Amygdala (tissue), 56 donors: ENCODE measurements at places on chromosomes 1 and 21.

DNA sequence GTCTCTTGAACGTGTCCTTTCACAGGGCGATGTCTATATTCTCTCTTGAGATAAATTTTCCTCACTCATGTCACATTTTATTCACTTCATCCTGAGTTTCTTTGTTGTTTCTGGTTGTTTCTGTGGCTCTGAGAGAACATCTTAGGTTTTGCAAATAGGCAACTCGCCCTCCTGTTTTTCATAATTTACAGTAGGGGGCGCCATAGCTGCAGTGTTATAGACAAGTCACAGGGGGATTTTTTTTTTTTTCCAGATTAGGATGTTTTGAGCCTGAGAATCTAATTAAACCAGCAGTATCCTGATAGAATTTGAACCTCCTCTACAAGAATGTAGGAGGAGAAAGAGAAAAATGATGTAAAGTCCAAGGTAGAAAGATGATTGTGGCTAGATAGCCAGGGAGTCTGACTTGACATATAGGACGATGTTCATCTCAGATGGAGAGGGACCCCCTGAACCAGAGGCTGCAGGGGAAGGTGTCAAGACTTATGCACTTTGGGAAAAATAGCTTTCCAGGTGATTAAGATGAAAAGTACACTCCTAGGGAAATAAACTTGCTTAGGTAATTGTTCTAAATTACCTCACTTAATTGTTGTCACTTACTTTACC, 76.3 kb downstream of the ZP4 start:
- no peak for DNase-seq

- no peak for DNase-seq
Measured at GRCh38 chr1:94550396-94550795, 8.8 kb upstream of the F3 start.

DNA sequence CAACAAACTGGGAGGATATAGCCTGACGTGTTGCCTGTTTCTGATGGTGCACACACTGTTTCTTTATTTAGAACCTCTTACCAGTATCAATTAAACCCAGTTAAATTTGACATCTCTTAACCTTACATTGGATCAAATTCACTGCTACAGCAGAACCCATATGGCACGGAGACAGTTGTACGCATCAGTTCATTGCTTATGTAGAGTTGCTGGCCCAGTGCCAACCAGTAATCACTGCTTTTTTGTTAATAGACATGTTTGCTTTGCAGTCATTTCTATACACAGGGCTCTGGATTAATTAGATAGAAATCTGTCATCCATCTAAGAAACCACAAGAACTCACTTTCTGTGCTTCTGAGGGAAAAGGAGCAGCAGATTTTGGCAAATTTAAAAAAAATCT, 154.0 kb downstream of the RWDD3 start:
- no peak for DNase-seq

GRCh38 chr1:228075801-228076271, 6.7 kb upstream of the ARF1 start:
- DNase-seq = no peak

GRCh38 chr1:38549191-38549590, 310.4 kb downstream of the RRAGC start:
- no peak for DNase-seq

DNA sequence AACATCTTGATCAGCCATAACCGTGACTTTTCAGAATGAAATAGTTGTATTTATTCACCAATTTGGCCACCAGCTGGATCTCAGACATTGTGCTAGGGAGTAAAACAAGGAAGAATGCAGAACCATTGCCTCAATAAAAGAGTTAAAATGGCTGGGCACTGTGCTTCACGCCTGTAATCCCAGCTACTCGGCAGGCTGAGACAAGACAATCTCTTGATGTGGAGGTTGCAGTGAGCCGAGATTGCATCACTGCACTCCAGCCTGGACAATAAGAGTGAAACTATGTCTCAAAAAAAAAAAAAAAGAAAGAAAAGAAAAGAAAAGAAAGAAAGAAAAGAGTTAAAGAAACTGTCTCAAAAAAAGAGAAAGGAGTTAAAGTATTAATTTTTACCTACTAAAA, 199.5 kb downstream of the TPR start:
- DNase-seq = no peak

GRCh38 chr21:35783721-35784120, 276.6 kb downstream of the SETD4 start:
- DNase-seq = no peak

- DNase-seq = no peak
Measured at GRCh38 chr1:102163799-102164198, 167.1 kb upstream of the OLFM3 start.

GRCh38 chr1:37862330-37862729, 2.9 kb upstream of the MTF1 start:
- no peak for DNase-seq

- peak; percentile 68 for DNase-seq
Measured at GRCh38 chr1:167066333-167067122, 23.6 kb downstream of the GPA33 start.

DNA sequence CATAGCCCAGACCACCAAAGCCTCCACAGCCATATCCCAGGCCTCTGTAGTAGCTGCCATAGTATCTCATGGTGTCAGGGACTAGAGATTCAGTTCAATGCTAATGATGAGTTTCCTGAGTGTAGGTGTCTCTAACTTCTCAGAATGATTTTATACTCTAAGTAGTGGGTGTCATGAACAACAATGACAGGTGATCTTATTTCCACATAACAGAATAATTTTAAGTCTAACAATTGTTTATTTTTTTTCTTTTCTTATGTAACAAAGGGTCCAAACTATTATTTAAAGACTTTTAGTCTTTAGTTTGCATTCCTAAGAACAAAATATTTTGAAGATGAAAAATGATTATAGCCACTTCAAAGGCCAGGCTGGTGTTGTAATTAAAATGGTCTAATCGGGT, at the start of gene KRTAP19-6:
KRTAP19-6 (minus strand) TSS at position 101 of the 400 bp plus-strand sequence; CDS start at position 70, 31 bp downstream.
- DNase-seq = no peak

GRCh38 chr1:47578026-47578720, 140.3 kb downstream of the FOXD2 start:
- no peak for DNase-seq

DNA sequence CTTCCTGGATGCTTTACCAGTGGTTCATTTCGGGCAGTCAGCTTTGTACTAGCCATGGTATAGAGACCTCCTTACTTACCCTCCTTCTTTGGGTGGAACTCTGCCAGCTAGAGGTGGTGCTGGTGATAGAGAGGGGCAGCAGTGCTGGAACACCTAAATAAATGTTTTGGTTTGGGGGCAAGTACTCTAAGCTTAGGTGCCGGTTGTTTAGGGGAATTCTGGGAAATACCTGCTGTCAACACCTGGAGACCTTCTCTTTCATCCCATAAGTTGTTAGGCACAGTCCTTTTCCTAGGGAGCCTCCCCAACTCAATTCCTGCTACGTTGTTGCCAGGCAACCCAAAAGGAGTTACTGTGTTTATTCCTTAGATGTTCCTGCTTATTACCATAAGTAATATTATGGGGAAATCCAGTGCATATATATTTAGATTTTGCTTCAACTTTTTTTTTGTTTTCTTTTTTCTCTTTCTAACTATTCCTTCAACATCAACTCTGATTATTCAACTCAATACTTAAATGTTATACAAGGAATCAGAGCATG, 16.9 kb downstream of the SCP2 start:
- DNase-seq = no peak

DNA sequence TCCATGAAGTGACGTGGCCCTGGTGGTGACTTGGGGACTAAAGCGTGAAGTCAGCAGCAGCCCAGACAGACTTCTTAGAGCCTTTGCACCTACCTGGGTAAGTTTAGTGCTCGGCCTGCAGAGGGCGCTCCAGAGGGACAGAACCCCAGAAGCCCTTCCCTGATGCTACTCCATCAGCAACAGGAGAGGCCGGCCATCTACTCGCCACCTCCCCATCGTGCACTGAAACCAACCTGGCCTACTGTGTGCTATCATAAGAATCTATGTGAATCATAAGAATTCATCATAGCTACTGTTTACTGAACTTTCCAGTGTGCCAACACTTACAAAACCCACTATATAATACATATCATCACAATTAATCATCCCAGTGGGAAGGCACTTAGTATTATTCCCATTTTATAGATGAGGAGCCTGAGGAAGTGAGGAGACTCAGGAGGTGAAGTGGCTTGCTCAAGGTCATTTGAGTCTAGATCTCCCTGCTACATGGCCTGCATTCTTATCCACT, 7.9 kb upstream of the EDN2 start:
- DNase-seq = no peak

DNA sequence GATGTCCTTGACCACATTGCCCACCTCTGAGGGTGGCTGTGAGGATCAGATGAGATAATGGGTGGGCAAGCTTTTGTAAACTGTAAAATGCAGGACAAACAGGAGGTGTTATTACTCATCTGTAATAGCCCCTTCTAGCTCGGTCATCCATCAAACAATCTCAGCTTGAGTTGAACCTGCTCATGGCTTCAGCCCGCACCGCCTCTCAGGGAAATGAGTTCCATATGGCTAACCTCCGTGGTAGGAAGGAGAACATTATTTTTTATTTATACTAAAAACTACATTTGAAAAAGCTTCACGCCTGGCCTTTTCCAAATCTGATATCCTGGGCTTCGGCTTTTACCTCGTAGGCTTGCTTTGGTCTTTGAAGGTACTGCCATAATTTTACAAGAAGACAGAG, 116.2 kb upstream of the USP24 start:
- no peak for DNase-seq

DNA sequence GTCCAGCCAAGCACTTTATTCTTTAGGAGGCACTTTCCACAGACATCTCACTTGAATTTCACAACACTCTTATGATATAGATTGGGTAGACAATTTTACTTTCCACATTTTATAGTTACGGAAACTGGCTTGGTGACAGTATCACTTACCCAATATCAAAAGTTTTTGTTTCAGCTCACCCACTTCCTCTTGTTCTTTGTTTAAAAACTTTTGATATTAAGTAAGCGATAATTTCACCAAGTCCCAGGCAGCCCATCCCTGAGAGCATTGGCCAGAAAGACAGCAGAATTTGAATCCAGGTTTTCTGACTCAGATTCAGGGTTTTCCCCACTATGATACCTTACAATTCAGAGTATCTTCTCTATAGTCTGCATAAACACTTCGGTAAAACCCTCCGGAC, 60.0 kb downstream of the LRIG2 start:
- DNase-seq = no peak

- DNase-seq = no peak
Measured at GRCh38 chr1:26353976-26354820, at the start of gene CRYBG2. Gene CRYBG2, minus strand, starts transcription at chr1:26354130. Its CDS starts 7,473 bp downstream, at chr1:26346657.

DNA sequence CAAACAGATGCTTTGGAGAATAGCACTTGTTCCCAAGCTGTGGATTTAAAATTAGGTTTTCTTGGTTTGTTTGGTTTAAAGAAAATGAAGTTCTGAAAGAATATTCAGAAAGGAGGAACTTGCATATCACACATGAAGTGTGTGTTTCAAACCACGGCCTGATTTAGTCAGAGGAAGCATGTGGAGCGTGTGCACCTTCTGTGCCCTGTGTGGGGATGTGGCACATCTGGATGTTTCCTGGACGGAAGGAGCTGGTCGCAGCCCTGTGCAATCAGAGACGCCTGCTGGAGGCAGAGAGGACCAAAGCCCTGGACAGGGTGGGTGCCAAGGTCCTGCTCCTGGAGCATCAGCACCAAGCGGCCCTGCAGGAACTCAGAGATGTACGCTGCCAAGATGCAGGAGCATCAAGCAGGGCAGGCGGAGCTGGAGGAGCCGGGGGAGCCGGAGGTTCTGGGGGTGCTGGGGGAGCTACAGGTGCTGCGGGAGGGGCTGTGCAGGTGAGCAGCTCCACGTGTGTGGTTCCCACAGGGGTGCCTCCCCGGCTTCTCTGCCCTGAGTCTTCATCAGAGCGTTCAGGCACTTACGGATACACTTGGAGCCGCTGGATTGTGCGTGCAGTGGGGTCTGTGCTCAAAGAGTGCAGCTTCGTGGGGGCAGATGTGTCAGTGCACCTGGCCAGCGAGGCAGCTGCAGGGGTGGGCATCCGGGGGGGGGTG, 45.7 kb downstream of the PCNT start:
- no peak for DNase-seq

DNA sequence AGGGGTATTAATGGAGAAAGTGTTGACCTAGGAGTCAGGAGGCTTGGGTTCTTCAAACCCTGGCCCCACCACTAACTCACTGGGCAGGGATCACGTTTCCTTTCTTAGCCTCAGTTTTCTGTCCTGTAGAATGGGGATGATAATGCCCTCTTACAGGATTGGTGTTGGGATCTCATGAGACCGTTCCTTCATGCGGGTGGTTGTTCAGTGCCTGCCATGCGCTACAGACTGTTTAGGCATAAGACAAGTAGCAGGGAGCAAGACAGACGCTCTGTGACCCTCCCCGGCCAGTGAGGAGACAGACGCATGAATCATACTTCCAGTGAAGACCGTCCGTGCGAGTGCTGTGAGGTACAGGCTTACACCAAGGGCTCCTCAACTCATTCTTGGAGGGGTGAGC, 81.7 kb downstream of the MAN1C1 start:
- DNase-seq = no peak

- DNase-seq = no peak
Measured at GRCh38 chr1:235597867-235598553, 51.6 kb downstream of the GNG4 start.

GRCh38 chr1:94654459-94654858, 112.9 kb upstream of the F3 start:
- no peak for DNase-seq

GRCh38 chr1:38644092-38644491, 215.5 kb downstream of the RRAGC start:
- no peak for DNase-seq

DNA sequence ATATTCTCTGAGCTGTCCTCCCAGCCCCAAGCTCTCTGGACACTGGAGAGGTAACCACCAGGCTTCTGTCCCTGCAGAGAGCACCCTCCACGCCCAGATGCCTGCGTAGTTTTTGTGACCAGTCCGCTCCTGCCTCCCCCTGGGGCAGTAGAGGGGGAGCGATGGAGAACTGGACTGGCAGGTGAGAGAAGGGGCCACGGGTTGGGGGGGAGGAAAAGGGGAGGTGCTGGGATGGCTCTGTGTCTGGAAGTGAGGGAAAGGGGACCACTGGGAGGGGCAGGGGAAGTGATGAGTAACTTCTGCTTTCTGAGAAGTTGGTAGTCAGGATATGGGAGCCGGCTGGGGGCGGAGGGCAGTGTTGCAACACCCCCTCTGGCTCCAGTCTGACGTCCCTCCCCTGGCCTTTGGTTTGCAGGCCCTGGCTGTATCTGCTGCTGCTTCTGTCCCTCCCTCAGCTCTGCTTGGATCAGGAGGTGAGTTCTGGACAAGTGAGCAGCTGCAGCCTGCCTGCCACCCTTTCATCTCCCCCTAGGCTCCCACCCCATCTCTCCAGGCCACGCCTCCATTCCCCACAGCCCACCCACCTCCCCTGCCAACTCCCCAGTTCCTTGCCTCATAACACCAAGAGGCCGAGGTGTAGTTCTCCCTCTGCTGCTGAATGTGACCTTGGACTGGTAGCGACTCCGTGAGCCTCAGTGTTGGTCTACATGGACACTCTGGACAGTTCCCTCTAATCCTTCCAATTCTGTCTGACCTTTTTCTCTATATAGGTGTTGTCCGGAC, 3.1 kb downstream of the ADAMTSL4 start:
- DNase-seq = peak; percentile 29

GRCh38 chr1:25131794-25132193, 100.5 kb downstream of the SYF2 start:
- DNase-seq = no peak
